Mucosa of descending colon (tissue), 3 donors: ENCODE measurements at places on chromosomes 12 and 14.

DNA sequence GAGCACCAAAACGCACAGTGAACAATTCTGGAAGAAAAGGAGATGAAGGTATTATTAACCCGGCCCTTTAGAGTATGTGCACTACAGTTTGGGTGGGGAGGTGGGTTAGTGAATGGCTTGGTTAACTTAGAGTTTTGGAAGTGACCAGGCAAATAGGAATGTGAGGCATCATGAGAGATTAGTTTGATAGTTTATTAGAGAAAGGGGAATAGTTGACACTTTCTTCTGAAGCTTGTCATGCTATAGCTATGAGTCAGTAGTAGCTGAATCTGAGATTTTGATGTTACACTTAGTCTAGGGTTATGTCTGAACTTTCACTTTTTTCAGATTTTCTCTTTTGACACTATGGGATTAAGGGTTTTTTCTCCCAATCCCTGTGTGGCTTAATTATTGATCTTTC, 567.2 kb downstream of the SNAPC1 start:
- DNase-seq = no peak

DNA sequence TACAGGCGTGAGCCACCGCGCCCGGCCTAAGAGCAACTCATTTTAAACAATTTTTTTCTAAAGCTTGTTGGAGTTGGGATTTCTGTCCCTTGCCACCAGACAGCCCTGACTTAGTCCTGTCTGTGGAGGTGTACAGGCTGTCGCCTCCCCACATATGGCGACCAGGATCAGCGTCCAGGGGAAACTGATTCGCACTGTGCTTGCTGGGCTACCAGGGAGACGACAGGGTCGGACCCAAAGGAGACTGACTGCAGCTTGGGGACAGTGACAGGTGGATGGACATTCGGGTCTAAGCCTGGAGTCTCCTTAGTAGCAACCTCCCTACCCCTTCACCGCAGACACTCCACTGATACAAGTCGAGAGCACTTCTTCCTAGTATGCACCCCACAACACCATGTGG, 40.3 kb downstream of the TRAFD1 start:
- no peak for DNase-seq

GRCh38 chr12:77070800-77071449, 5.6 kb upstream of the E2F7 start:
- DNase-seq = no peak

GRCh38 chr14:102593825-102594137, 1.3 kb downstream of the RCOR1 start:
- no peak for DNase-seq

DNA sequence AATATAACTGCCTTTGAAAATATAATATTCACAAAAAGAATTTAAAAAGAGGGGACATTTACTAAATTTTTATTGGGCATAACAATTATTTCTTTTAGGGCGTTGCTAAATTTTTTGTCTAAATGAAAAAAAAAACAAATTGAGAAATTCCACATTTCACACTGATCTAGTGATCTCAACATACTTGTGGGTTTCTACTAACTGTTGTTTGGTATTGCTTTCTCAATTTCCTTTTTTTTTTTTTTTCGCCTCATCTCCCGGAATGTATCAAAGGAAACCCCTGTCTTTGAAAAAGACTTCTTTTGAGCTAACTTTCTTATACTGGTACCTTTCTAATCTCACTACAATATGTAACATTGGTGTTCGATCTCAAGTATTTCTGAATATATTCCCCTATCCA, at the start of gene CLEC4D:
Gene CLEC4D (plus strand): TSS at position 248 of the 400 bp plus-strand sequence. CDS start 230 bp downstream, outside the sequence.
- DNase-seq = no peak

DNA sequence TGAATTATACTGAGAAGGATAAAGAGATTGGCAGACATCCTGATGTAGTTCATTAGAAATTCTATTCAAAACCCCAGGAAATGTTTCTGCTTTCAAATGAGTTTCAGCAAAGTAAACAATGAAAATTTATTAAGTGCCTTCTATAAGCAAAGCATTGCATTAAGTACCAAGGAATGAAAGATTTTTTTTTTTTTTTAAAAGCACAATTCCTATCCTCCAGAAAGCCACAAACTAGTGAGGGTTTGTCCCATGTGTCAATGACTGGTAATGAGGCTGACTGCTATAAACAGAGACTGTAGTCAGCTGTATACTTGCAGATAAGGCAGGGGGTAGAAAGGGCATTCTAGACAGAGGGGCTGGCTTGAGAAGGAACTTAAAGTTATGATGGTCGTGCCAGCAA, 6.7 kb downstream of the ANO4 start:
- no peak for DNase-seq

GRCh38 chr12:51390891-51391282, 319 bp downstream of the GALNT6 start:
- DNase-seq = peak; percentile 68

GRCh38 chr12:10067942-10068341, 30.8 kb downstream of the CLEC1A start:
- DNase-seq = no peak

GRCh38 chr12:31016057-31016456, 57.6 kb upstream of the DDX11 start:
- DNase-seq = no peak

- DNase-seq = no peak
Observed at GRCh38 chr14:67679006-67679405, 4.6 kb upstream of the VTI1B start.

DNA sequence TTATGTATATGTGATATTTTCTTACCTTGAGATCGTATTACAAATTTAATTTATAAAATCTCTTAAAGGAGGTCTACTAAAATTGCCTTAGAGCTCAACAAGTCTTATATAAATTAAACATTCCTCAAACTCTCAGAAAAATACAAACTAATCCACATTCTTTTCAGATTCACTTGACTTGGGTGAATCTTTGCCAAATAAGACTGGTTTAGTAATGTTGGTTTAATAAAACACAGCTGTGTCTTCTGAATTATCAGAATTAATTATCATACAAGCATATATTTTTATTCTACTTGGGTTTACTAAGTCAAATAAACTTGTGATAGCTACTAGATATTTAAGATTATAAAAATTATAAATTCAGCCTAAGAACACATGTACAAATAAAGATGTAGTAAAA, 13.3 kb downstream of the GLIPR1L2 start:
- DNase-seq = no peak

DNA sequence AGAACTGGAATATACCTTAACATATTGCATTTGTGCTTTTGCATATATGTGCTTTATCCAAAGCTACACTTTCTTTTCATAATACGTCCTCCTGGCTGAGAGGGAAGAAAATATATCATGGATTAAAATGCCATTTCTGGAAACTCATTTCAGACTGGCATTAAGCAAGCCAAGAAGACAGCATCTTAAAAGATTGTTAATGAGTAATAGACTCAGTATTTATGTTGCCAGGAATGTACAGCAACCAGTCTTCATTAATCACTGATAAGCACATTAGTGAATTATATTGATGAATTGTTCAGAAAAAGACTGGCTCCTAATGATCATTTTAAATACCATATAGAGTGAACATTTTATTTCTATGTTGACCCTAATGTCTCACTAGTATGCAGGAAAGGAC, 134.9 kb upstream of the IFNG-AS1 start:
- no peak for DNase-seq

- DNase-seq = no peak
Observed at GRCh38 chr12:88111074-88111652, 30.7 kb downstream of the CEP290 start.

- DNase-seq = no peak
Observed at GRCh38 chr12:49015196-49015595, 3.4 kb downstream of the PRKAG1 start.

GRCh38 chr14:78104160-78104559, 66.0 kb upstream of the NRXN3 start:
- no peak for DNase-seq

- DNase-seq = no peak
Observed at GRCh38 chr12:125742413-125742812, 677.2 kb downstream of the AACS start.

- DNase-seq = no peak
Observed at GRCh38 chr12:88448337-88448915, 131.8 kb downstream of the KITLG start.

GRCh38 chr12:48454667-48455066, 17.7 kb upstream of the ANP32D start:
- no peak for DNase-seq

DNA sequence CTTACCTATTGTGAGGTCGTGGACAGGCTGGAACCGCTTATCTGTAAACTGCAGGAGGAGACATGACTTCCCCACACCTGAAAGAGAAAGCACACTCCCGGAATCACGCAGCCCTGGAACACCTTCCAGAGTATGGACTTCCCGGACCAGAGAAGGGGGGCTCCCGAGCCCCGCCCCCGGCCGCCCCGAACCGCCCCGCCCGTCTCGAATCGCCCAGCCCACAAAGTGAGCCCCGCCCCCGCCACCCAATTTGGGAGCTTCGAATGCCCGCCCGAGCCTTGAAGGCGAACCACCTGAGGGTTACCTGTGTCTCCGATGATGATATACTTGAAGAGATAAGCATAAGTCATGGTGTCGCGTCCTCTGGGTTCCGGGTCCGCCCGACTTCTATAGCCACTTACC, 235 bp downstream of the RAB2B start:
- DNase-seq = peak; percentile 95

GRCh38 chr14:72818998-72819397, 74.9 kb downstream of the DPF3 start:
- no peak for DNase-seq

- DNase-seq = no peak
Observed at GRCh38 chr14:49489341-49489740, 96.8 kb downstream of the RPS29 start.

GRCh38 chr14:99687284-99688209, 3.4 kb downstream of the CYP46A1 start:
- DNase-seq = no peak

- no peak for DNase-seq
Observed at GRCh38 chr12:82874945-82875344, 188.2 kb downstream of the TMTC2 start.

DNA sequence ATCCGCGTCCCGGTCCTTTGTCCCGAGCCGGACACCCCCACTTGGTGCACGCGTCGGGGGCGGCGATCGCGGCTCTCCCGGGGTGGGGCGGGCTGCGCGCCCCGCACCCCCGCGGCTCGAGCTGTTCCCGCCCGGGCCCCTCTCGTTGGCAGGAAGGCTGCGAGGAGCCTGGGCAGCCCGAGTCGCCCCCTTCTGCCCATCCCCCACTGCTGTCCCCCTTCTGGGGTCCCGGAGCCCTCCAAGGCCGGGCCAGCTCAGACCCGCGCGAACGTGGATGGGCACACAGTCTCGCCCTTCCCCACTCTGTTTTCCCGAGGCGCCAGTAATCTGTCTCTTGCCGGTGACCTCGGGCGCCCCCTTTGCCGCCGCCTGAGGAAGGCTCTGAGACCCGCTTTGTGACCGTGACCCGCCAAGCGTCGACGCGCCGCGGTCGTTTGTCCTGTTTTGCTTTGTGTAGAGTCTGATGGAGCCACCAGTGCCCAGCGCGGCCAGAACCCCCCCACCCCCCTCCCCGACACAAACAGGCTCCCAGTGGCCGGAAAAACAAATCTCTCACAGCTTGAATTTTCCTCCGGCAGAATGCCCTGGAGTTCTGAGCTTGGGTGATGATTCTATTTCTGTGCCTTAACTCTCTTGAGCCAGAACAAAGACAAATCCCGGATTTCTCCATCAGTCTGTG, 610 bp downstream of the C14orf132 start:
- no peak for DNase-seq

- no peak for DNase-seq
Observed at GRCh38 chr12:108468196-108468968, 46.7 kb upstream of the FICD start.

GRCh38 chr14:100037353-100037752, 27.9 kb upstream of the EVL start:
- no peak for DNase-seq

DNA sequence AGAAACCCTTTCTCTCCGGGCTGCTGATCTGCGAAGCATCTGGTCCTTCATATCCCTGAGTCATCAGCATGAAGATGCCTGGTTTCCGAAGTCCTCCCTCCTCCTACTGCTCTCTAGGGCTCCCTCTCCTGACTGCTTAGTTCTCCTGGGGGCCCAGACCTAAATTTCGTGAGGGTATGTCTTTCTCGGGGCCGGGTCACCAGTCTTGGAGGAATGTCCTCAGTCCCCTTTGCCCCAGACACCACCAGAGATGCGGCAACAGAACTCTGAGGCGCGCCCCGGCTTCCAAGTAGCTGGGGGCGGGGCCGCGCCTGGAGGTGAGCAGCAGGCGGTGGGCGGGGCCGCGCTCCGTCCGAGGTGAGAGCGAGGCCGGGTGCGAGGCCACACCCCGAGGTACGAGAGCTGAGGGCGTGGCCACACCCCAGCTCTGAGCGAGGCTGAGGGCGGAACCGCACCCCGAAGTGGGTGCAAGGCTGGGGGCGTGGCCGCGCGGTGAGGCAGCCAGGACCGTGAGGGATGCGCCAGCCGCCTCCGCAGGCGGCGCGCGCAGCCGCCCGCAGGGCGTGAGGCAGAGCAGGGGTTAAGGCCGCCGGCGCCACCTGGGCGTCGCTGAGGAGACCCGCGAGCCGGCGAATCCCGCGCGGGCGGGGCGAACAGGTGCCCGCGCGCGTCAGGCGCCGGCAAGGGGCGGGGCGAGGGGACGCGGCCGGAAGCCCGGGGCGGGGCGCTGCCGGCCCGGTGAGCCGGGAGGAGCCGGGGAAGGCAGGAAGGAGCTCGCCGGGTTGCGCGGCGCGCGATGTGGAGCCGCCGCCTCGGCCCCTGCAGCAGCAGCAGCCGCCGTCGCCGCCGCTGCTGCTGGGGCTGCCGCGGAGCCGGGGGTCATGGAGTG, at the start of gene BICDL1:
Gene BICDL1 (plus strand): TSS at position 765 of the 889 bp plus-strand sequence. CDS start 633 bp downstream, outside the sequence.
- peak; percentile 95 for DNase-seq

- no peak for DNase-seq
Observed at GRCh38 chr12:100153131-100153530, 10.5 kb upstream of the BLTP3B start.

DNA sequence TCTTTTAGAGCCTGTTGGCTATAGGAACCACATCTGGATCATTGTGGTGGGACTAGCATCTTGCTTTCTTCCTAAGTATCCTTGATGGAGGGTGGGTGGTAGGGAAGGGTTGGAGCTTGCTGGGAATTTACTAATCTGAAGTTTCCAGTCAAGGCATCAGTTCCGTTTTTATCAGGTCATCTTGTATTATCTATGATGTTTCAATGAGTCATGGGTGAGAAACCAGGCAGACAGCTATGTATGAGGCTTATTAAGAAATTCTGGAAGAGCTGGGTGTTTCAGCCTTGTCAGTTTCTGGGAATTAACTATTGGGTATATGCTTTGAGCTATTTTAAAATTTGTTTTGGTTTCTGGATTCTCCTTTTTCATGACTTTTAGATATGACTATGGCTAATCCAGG, 11.3 kb downstream of the TSFM start:
- no peak for DNase-seq

GRCh38 chr14:84273181-84273580, 1256.8 kb upstream of the FLRT2 start:
- DNase-seq = no peak

DNA sequence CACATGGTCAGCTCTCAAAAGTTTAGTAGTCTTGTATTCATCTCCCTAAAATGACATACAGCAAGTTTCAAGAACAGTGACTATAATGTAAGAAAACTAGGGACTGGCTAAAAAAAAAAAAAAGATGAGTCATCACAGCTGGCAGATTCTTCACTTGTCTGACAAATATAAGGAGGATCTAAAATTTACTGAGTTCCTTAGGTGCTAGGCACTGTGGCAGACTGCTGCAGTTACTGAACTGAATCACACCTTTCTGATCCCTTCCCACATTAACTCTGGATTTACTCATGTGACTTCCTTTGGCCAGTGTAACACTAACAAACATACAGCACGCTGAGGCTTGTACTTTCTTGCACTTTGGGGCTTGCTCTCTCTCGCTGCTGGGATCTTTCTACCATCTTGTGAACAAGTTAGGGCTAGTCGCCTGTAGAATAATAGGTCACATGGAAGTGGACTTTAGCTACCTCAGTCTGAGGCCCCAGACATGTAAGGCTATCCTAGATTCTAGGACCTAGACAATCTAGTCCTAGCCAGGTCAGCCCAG, 32.1 kb downstream of the BAZ1A start:
- no peak for DNase-seq
